NCI-H1048 (cell line): ENCODE measurements at places on chromosomes 2 and 18.

- no peak for DNase-seq
Measured at GRCh38 chr2:67674668-67675067, 277.5 kb downstream of the ETAA1 start.

DNA sequence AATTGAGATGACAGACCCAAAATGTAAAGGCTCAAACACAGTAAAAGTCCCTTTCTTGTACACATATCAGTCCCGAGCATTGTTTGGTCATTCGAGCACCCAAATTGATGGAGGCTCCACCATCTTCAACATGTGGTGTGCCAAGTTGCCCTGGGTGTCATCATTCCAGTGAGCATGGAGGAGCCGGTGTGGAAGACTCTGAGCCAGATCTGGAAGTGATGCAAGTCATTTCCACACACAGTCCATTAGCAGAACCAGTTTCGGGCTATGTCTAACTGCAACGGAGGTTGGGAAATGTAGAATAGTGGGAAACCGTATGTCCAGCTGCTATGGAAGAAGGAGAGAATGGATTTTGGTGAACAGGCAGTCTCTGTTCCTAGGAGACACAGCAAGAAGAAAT, 40.9 kb upstream of the BZW1 start:
- DNase-seq = no peak

- DNase-seq = no peak
Measured at GRCh38 chr18:65235966-65236624, 514.7 kb upstream of the CDH7 start.

GRCh38 chr18:50117863-50118262, 77.1 kb downstream of the MYO5B start:
- no peak for DNase-seq

GRCh38 chr2:24421668-24422067, 61.3 kb upstream of the ITSN2 start:
- no peak for DNase-seq

DNA sequence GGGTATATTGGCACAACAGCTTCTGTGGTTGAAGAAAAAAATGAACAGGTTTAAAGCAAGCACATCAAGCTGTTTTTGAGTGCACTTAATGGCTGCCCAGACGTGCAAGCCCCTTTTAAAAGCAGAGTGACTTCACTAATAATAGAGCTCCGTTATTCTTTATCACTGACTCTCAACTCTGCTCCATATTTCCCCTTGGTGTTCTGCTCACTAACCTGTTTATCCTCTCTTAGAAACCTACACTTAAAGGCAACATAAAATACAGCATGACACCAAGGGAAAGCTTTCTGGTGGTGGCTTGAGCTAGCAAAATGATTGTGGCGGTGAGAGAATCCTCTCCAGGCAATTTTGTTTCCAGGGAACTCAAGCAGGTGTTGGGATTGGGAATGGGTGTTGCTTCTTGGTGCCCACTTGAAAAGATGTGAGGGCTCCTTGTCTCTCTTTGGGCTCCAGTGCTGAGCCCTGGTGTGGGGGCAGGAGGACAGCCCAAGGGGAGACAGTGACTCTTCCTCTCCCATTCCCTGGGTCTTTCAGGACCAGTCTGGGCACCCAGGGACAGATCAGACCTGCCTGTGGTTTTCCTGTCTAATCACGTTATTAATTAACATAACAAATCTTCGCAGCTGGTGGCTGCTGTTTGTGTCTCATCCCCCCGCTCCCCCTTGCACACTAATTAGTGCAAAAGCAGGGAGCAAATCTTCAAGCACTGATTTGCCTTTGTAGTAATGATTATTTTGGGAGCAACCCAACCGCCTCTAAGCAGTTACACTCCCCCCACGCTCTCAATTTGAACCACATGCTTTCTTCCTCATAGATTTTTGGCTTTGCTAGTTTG, 289.4 kb upstream of the CXCR4 start:
- DNase-seq = no peak

DNA sequence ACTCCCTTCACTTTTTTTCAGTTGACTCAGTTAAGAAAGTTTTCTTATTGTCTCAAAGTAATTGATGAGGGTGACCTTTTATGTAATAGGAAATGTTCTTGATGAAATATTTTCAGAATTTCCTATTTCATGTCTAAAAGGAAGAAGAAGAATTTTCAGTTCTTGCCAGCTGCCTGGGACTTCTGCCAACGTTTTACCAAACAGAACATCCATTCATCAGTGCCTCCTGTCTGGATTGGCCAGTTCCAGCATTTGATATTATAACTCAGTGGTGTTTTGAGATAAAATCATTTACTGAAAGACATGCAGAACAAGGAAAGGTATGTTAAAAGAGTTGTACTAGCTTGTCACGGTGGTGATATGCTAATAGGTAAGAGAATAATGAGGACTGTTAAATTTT, 104.7 kb upstream of the MYO3B start:
- DNase-seq = peak; percentile 65

GRCh38 chr2:235377176-235377575, 116.7 kb upstream of the AGAP1 start:
- DNase-seq = no peak

DNA sequence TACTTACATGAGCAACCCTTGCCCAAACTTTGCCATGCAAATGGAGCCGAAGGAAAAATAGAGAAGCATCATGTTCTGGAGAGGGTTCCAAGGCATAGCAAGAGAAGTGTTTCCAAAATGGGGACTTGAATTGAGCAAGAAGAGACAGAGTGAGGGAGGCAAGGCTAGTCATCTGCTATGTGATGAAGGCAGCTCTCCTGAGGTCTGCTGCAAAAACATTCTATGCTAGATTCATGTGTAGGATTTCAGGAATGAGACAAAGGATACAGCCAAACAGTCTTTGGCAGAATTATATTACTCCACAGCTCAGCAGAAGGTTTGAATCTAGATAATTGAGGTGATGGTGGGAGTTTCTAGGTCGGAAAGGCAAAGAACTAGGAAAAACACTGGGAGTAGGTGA, 24.1 kb upstream of the MRPL19 start:
- DNase-seq = no peak

DNA sequence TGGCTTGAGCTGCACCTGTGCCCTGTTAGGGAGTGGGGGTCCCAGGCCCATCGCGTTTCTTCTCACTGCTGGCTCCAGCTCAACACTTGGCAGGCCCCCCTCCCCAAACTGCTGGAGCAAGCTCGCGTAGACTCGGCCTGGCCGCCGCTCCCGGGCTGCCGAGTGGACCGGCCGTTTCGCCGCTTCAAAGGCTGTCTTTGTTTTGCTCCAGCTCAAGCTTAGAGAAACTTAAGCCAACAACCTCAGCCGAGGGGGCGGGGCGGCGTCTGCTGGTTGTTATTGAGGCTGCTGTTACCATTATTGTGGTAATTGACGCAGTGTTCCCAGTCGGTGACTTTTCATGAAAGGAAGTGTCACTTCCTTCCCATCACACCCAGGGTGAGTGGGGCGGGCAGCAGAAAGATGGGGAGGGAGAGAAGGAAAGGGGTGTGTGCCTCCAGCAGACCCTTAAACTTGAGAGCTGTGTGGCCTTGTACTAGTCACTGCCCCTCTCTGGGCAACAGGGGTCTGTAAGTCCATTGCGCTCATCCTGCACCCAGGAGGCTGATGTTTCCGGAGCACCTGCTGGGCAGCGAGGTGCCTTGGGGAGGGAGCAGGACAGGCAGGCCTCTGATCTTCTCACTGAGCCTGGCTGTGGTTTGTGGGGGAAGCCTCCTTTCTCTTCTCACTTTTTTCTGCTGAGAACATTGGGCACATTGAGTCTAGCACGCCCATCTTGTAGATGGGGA, 2.1 kb downstream of the ARID5A start:
- no peak for DNase-seq
